Neural crest cell (in vitro differentiated cells): ENCODE measurements at places on chromosomes 12 and 14.
A peak's percentile ranks its signal among the peaks of the same experiment; 100 is the strongest.

DNA sequence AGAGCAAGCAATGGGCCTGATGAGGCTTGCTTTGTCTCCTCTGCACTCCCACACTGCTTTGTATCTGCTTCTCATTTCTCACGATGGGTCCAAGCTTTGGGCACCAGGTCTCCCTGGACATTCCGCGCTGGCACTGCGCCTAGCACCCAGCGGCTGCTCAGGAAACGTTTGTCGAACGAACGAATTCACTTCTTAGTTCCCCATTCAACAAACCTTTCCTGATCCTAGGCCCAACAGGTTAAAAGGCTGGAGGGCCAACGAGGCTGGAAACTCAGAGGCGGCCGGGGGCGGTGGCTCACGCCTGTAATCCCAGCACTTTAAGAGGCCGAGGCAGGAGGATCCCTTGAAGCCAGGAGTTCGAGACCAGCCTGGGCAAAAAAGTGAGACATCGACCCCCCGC lies 1.0 kb upstream of the GLRX5 start:
- DNase-seq, result no peak

GRCh38 chr12:45599196-45599595 lies 130.3 kb upstream of the ARID2 start:
- DNase-seq, result no peak

DNA sequence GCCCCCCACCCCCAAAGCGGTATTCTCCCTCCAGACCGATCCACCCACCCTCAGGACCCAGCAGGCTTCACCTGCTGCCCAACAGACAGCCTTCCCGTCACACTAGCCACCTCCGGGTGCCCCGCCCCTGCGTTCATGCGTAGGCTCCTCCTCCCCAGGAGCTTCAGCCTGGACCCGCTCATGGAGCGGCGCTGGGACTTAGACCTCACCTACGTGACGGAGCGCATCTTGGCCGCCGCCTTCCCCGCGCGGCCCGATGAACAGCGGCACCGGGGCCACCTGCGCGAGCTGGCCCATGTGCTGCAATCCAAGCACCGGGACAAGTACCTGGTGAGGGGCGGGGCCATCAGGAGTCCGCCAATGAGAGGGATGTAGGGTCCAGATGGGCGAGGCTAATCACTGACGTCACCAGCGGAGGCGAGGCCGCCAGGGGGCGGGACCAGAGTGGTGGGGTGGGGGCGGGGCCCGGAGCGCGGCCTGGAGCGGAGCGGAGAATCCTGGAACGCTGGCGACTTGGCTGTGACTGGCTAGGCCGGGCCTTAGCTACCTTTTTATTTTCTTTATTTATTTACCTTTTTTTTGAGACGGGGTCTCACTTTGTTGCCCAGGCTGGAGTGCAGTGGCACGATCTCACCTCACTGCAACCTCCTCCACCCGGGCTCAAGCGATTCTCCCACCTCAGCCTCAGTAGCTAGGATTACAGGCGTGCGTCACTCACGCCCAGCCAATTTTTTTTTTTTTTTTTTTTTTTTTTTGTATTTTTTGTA lies 4.4 kb downstream of the TNS2 start:
- peak; percentile 89 for DNase-seq

DNA sequence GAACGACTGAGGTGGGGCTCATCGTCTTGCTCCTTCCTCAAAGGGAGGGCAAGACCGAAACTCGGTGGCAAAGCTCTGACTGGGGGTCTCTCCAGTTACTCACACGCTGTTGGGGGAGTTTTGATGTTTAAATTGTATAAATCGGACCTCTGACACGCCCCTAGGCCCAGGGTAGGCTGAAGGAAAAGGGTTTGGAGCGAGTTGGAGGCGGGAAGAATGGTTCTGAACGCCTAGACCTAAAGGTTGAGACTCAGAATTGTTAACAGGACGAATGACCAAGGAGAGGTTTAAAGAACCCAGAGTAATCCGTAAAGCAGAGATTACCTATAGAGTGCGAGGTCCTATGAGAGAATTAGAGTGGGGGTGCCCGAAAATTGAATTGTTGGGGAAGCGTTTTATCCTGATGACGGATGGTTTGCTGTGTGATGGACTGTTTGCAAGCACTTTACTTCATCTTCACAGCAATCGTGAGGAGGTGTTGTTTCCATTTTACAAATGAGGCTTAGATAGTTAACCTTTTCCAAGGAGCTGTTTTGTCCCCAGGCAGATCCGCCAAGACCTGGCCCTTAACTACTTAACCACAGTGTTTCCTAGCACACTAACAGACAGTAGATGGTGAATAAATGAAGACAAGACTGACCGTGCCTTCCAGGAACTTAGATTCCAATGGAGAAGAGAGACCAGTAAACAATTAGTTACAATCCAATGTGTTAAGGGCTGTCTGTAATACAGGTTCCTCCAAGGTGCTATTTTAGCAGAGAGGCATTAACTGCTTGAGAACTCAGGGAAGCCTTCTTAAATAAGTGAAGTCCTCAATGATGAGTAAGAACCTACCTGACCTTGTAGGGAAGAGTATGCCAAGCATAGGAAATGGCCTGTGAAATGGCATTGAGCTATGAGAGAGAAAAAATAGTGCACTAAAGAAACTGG lies 929 bp upstream of the UBE2N start:
- DNase-seq, result no peak

DNA sequence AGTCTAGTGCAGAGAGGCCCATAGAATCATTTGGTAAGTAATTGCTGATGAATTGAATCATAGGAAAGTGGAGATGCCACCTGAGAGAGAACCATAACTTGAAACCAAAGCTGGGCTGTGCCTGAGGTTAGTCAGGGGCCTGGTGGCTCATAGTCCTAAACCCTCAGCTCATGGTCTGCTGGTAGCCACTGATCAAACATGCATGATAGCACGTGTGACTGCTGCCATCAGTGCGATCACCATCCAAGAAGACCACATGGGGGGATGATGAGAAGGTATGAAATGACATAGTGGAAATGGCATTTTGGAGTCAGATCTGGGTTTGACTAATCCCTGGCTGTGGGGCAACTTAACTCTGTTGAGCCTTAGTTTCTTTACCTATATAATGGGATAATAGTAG lies 190.5 kb downstream of the CACNA1C start:
- no peak for DNase-seq

DNA sequence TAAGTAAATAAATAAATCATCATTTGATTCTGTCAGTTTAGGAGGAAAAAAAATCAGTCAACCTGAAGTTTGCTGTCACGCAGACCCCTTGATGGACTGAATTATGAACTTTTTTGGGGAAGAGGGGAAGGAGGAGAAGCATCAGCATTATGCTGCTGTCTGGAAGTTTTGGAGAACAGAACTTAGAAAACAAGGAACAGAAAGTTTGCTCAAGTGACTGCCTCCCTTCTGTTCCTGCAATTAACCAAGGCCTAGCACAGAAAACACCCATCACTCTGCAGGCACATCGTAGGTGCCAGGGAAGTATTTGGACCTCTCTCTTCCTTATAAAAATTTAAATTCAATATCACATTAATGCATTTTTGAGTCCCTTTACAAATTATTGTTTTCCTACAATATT lies 283.8 kb downstream of the VRK1 start:
- no peak for DNase-seq

DNA sequence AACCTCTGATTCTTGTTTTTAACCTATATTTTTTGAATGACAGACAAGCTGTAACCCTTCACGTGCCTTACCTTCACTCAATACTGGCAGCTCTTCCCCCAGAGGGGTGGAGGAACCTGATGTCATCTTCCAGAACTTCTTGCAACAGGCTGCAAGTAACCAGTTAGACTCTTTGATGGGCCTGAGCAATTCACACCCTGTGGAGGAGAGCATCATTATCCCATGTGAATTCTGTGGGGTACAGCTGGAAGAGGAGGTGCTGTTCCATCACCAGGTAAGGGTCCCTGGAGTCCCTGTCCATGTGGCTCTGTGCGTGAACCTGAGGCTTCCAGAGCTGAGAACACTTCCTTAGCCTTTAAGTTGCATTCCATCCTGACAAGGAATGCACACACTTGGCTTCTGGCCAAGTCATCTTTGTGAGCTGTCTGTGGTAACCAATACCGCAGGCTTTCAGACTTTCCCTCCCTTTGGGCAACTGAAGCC lies 22.7 kb downstream of the TRAFD1 start:
- no peak for DNase-seq

DNA sequence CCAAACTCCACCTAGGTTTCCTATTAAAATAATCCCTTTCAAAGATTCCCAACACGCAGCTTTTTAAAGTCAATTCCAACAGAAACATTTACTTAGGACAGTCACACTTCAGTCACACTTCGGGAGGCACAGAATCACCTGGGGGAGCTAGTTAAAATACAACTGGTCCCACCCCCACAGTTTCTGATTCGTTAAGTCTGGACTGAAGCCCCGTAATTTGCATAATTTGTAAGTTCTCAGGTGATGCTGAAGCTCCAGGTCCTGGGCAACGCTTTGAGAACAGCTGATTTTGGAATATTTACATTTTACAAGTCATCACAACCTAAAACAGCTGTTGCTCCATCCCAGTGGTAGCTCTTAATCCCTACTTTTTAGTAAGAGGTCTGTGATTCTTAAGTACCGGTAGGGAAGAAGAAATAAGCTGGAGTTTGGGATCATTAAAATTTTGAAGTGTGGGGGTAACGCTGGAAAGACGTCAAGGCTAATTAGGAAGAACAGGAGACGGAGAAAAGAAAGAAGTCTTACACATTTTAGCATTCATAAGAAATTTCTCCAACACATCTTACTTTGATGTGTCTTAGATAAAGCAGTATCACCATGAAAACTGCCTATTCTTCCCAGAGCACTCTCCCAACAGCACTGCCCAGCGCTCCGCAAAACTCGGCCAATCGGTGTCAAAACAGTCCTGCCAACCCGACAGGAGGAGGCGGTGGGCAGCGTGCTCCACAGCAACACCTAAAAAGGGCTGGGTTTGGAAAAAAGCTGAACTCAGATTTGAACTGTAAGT lies 1.1 kb downstream of the IPO8 start:
- peak; percentile 18 for DNase-seq

DNA sequence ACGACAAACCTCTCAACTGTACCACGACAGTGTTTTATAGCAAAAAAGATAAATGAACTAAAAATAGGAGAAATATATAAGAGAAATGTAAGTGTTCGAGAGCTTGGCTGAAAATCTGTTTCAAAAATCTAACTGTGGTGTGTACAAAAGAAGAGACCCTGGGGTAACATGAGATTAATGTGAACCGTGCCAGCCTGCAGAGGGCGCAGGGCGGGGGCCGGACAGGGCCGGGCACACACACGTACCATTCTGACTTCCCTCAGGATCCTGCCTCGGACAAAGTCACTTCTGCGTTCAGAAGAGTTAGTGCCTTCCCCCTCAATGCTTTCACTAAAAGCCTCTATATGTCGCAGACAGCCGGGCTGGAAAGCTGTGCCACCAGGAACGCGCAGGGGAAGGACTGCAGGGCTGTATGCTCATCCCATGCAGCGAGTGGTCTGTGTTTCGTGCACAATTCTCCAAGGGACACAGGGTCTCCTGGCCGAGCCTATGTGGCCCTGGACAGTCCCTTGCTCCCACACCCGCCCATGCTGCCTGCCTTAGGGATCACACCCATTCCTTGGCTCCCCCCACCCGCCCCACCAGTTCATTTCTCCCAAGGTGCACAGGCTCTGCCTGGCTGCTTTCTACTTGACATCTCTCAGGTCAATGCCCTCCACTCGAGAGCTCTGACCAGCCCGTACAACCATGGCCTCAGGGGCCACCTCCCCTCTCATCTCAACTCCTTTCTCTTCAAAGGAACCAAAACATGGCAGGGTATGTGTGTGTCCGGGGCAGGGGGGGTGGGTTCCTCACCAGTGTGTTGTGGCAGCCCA lies 8.5 kb downstream of the CDCA4 start:
- DNase-seq, result no peak

DNA sequence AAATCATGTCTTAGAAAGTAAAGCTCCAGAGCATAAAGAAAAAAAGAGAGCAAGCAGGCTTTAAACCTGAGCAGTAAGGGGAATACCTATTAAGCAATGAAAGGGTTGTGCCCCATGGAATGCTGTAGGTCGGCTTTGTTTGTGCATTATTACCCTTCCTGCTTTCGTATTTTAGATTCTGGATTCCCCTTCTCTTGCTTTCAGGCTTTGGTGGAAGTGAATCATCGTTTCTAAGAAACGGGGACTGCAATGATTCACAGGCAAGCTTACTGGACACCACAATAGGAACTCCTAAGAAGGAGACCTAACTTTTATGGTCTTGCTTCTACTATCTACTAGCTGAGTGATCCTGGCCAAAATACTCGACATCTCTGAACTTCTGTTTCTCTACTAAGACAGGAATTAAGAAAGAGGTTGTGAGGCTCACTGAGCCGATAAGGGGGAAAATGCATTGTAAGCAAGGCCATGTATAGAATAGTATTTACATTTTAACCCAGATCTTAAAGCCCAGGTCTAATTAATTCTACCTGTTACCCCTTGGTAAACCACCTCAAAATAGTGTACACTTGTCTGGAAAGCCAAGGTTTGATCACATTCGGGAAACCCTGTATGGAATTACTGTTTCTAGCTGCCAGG lies 1.2 kb upstream of the BMAL2 start:
- no peak for DNase-seq

DNA sequence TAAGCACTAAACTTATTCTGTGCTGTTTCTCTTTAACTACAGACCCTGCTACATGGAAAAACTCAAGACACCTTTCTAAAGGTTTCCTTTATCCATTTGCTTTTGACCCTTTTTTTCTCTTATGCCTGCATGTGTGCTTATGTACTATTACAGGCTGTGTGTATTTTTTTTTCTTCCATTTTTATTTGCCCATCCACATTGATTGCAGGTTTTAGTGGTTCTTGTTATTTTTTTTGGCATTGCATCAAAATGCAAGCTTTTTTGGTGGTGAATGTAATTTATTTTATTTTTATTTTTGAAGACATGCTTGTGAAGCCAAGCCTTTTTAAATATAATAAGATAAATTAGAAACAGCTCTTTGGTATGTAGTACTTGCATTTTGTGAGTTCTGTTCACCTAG lies 26.7 kb downstream of the DNM1L start:
- no peak for DNase-seq

- DNase-seq, result no peak
These were observed 51.8 kb downstream of the TSPAN8 start for GRCh38 chr12:71105956-71106355.

GRCh38 chr12:5865397-5865796 lies 79.7 kb downstream of the ANO2 start:
- DNase-seq, result no peak

GRCh38 chr14:51730098-51730497 lies 78.4 kb downstream of the FRMD6 start:
- no peak for DNase-seq

GRCh38 chr12:14416658-14417057 lies 51.2 kb downstream of the ATF7IP start:
- DNase-seq, result peak; percentile 46

GRCh38 chr14:52355016-52355431 lies 40.9 kb downstream of the PTGER2 start:
- DNase-seq, result no peak

DNA sequence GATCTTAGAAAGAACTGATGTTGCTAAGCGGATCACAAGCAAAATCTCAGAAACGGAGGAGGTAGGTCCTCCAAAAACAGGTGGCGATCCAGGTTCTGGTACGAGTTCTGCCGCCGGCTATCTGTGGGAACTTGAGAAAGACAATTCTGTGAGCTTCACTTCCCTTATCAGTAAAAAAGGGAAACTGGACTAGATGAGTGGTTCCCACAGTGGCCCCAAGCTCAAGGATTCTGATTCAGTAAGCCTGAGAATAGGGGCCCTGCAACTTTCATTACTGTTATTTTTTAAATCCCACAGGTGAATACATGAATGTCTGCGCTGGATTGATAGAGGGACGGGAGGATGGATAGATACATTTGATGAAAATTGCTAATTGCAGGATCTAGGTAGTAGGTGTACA lies 160.2 kb downstream of the PPM1H start:
- DNase-seq, result no peak
